Keratinocyte (primary cell): ENCODE measurements at places on chromosomes 6 and 20. TPM values are rescaled to one million over a fixed set of nuclear protein-coding genes. Genes with fewer than 3 reads are reported as not detected.

GRCh38 chr6:121694801-121695251 lies 259.4 kb downstream of the GJA1 start:
- H3K27ac ChIP-seq, result no peak overlapping the region
- H3K36me3 ChIP-seq, result no peaks in the 10 kb centered on the region
- no peak for DNase-seq
- no peaks in the 10 kb centered on the region for H3K27me3 ChIP-seq
- peaks cover 7% of the 10 kb centered on the region for H3K4me1 ChIP-seq

DNA sequence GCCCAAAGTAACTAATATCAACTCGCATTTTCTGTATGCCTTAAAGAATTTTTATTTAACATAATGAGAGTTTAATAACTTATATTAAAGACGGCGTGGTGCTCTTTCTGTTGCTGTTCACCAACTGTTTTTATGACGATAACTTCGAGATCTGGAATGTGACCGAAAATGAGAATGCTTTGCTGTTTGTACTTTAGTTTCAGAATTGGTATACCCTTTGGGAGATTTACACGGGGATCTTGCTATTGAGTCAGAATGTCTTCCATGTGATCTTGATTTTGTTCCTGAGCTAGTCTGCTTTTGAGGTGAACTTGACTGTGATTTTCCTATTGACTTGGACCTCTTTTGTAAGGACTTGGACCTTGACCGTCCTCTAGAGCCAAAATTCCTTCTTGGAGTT lies 17.9 kb downstream of the PNRC1 start:
- no peak overlapping the region for H3K4me3 ChIP-seq
- no peaks in the 10 kb centered on the region for H3K36me3 ChIP-seq
- no peak for DNase-seq
- H3K27me3 ChIP-seq, result no peaks in the 10 kb centered on the region
- no peaks in the 10 kb centered on the region for H3K4me1 ChIP-seq

VARS2 gene
- 12.8 to 14.3 TPM (median 13.8 TPM) in 3 replicates for polyA plus RNA-seq

DNA sequence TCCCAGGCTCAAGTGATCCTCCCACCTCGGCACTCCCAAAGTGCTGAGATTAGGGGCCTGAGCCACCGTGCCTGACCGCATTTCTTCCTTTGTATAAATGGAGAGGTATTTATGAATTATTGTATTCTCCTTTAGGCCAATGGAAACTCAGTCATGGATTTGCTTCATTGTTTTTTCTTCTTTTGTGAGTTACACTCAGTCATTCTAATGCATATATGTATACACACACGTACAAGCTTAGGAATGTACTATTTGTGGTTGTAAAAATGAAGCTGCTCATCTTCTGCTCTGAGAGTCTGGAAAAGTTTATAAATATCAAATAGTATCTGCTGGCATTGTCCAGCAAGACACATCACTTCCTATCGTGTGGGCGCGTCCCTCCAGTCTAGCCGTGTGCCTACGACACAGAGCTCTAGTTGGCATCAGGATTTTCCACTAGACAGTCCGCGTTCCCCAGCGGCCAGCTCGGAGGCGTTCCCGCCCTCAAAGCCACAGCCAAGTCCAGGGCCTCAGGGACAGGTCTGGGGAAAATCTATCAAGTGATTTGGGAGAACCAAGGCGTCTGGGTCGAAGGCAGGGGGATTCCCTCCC lies 215.2 kb downstream of the NFATC2 start:
- H3K4me3 ChIP-seq, result no peak overlapping the region
- no peak overlapping the region for H3K27ac ChIP-seq
- DNase-seq, result no peak
- H3K27me3 ChIP-seq, result no peaks in the 10 kb centered on the region

CPNE5 gene
- polyA plus RNA-seq, result 0.02 to 0.09 TPM (median 0.05 TPM) in 3 replicates

DNA sequence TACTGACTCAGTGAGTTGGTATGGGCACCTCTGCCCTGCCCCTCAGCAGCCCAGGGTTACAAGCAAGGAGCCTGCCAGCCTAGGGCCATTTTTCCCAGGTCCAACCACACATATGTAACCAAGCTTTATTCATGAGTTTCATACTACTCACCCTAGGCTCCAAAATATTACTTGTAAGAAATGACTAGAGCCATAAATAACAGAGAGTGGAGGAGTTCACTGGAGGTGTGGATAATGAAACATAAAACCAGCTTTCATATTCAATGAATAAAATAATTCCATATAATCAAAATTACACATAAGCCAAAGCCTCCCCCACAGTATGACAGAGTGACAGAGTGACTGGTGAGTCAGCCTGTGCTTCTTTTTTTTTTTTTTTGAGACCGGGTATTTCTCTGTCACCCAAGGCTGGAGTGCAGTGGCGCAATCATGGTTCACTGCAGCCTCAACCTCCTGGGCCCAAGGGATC lies 229.8 kb upstream of the SASH1 start:
- DNase-seq, result no peak
- no peak overlapping the region for H3K4me3 ChIP-seq
- H3K27ac ChIP-seq, result no peak overlapping the region
- H3K4me1 ChIP-seq, result no peaks in the 10 kb centered on the region
- H3K27me3 ChIP-seq, result no peaks in the 10 kb centered on the region

- no peak for DNase-seq
- no peaks in the 10 kb centered on the region for H3K36me3 ChIP-seq
- no peak overlapping the region for H3K27ac ChIP-seq
- H3K27me3 ChIP-seq, result no peaks in the 10 kb centered on the region
Measured at GRCh38 chr20:11728937-11729336, 188.8 kb upstream of the BTBD3 start.
